ENCODE measurements at places on chromosomes 5 and 9. TPM values are rescaled to one million over a fixed set of nuclear protein-coding genes. Genes with fewer than 3 reads are reported as not detected.

HBEGF gene
- 2.6 TPM for total RNA-seq

DNA sequence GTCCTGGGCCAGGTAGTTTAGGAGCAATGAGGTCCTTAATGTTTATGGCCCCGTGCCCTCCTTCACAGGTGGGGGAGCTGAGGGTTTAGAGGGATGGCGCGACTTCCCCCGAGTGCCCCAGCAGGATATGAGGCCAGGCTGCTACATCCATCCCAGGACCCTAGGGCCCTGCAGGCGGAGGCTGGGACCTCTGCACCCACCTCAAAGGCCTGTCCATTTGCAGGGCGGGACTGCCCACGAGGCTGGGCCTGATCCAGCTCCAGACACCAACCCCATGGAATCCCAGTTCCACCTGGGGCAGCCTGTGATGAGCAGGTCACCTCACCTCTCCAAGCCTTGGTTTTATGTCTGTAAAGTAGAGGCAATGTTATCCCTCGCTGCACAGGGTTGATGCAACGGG lies 142.1 kb downstream of the RXRA start:
- ATAC-seq, result no peak

- no peak for ATAC-seq
These were observed 159.8 kb downstream of the TMC1 start for GRCh38 chr9:72681283-72681630.

GRCh38 chr5:127834094-127834531 lies 130.9 kb downstream of the CCDC192 start:
- peak; percentile 87 for ATAC-seq

GRCh38 chr9:88736136-88736637 lies 201.2 kb downstream of the NXNL2 start:
- no peak for ATAC-seq

CACNA1B gene
- 0.04 TPM for total RNA-seq

DNA sequence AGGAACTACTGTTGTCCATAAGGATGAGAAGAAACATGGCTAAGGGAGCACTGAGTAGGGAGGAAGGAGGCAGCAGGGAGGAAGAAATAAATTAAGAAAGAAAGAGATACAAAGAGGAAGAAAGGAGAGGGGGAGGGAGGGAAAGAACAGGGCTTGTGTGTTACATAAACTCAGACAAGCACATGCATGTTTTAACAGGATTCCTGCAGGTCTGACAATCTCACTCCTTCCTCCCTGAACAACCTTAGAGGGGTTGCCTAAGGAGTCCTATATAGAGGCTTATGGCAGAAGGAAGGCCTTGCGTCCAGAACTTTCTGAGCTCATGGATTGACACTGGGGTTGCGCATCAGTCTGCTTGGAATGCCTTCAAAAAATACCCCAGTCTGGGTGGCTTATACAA lies 4.2 kb upstream of the KCNIP1 start:
- ATAC-seq, result no peak

GRCh38 chr9:70170151-70170790 lies 88.5 kb upstream of the SMC5 start:
- ATAC-seq, result no peak

DNA sequence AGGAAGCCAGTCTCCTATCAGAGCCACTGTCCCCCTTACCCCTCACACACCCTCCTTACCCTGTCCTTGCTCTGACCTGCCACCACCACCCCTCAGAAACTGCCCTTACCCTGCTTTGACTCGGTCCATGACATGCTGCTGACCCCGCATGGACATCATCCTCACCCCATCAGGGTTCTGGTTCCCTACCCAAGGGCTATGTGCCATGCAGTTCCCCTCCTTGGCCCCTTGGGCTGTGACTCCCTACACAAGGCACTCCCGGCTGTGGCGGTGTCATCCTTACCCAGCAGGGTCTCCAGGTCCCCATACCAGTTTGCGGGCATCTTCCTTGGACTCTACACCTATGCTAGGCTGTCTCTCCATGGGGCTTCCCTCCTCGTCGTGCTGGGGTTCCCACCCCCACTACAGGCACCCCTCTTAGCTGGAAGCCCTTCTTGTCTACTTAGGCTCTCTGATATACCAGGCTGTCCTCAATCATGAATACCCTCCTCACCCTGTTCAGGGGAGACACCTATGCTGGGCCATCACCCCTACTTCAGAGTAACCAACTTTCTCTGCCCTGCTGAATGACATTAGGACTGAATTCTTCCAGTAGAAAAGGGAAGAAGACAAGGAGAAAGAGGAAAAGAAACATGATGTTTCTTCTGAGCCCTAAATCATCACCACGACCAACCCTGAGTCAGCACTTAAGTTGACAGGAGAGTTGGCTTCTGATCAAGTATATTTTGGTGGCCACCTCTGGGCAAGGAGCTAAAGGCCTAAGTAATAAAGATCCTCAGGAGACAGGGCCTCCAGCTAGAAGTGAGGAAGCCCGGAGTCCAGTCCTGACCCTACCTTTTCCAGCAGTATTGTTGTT lies 115.2 kb downstream of the GCNT1 start:
- no peak for ATAC-seq

DNA sequence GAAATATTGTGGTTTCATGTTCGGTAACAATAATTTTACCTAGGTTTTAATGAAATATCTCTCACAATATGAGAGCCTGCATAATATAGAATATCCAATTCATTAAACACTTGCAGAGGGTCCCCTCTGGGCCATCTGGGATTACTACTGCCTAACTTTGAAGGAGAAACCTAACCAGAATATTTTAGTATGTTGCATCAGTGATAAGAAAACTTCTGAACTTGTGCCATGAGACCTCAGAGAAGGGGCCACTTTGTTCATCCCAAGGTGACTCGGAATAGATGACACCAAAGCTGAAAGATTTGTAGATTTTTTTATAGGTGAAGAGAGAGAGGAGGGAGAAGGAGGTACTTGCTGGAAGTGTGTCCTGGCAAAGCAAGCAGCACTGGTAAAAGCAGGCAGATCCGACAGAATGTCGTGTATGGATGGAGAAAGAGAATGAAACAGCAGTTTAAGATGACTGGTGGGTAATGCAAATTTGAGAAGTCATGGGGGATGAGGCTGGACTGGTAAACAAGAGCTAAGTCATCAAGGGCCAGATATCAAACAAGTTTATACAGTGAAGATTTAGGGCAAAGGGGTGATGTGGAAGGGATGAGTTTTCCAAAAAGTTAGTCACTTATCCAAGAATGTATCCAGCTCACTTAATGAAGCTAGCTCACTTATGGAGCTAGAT lies 372.3 kb downstream of the ADGRV1 start:
- no peak for ATAC-seq

FBP1 gene
- total RNA-seq, result not detected

GRCh38 chr5:180289433-180289832 lies 2.5 kb downstream of the MAPK9 start:
- no peak for ATAC-seq

GRCh38 chr5:172278356-172278755 lies 5.2 kb downstream of the UBTD2 start:
- ATAC-seq, result no peak

ADAM19 gene
- 38.1 TPM for total RNA-seq

- ATAC-seq, result no peak
These were observed 22.3 kb downstream of the ATPSCKMT start for GRCh38 chr5:10227379-10227778.

DNA sequence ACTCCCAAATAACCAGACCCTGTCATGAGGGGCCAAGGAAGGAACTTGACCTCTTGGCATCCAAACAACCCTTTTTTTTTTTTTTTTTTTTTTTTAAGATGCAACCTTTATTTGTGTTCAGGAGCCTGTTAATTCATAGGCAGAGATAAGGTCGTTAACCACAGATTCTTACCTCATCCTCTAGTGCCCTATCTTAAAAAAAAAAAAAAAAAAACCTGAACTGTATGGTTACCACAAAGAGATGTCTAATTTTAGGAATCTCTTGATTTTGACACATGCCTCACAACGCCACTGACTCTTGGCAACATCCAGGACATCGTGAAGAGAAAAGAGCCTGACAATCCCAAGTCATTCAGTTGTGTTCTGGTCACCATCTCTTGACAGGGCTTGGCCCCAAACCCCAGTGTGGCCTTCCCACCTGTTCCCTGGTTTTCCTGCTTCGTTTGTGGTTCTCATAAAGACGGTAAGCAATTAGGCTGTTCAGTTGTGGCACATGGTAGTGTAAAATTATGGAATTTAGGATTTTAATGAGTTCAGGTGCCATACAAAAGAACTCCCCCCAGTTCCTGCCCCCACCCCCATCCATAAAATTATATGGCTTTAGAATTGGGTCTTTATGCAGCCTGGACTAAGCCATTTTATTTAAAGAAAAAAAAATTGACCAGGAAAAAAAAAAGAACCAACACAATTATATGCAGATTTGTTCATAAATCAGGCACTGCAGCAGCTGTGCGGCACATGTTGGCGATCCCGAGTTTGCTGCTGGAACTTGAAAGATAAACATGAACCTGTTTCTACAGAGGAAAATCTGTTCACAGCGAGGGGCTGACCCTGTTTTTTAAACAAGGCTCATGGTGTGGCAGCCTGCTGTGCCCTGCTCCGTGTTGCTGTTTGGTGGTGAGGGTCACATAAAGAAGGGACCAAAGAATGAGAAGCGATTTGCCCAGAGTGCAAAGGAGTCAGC lies 267.8 kb upstream of the CLINT1 start:
- no peak for ATAC-seq

GLIPR2 gene
- total RNA-seq, result 3.4 TPM

GRPEL2 gene
- 30.2 TPM for total RNA-seq

NRG2 gene
- total RNA-seq, result 0.81 TPM

GRCh38 chr5:21152611-21153010 lies 1164.6 kb upstream of the CDH18 start:
- ATAC-seq, result peak; percentile 97

DNA sequence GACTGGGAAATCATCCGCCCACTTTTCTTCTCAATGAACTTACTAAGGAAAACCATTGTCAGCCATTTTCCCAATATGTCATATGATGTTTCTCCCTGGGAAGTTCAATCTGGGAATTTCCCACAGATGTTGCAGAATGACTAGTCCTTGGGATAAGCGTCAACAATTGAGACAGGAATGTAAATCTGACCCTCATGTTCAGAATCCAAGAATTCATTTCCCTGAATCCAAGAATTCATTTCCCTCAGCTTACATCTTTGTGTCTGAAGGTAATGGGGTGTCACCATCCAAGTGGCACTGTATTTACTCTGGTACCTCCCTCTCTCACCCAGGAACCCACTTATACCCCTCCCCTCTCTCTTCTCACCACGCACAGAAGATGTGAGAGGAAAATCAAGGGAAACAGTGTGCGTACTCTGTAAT lies 7.4 kb downstream of the KLF9 start:
- no peak for ATAC-seq

DNA sequence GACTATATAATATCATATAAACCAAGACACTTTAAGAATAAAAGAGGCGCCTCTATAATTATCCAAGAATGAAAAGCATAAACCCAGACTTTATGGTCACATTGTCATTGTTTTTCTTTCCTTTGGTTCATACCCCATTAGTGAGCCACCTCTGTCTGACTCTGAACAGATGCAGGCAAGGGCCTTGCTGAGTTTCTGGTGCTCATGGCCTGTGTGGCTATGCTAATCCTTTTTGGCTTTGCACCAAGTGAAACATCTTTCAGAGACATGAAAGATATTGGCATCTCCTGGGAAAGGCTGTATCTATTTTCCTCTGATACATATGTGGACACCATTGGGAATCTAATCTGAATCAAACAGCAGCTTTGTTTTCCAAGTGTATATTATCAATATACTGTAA lies 222.5 kb downstream of the CHSY3 start:
- ATAC-seq, result peak; percentile 22

ZNF366 gene
- 0.57 TPM for total RNA-seq

APBA1 gene
- 16.0 TPM for total RNA-seq

DUSP1 gene
- total RNA-seq, result 15.0 TPM

DNA sequence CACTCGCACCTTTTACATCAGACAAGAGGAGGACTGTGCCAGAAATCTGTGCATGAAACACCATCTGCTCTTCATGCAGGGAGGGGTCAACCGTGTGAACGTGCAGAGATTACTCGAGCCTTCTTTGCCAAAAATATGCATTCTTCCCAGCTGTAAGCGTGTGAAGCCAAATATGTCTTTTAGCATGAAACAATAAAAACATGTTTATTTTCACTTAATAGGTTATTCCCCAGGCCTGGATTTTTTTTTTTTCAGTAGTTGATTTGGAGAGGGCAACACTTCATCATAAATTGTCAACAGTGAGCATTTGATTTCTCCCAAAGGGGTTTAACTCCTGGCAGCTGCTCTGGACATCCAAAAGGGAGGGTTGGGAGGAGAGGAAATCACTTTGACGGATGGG lies 23.8 kb downstream of the PLAC8L1 start:
- ATAC-seq, result peak; percentile 51

HRCT1 gene
- total RNA-seq, result not detected

- ATAC-seq, result peak; percentile 93
These were observed 46.2 kb upstream of the PWWP2A start for GRCh38 chr5:160165137-160166068.

GRCh38 chr9:107858260-107858659 lies 368.7 kb upstream of the KLF4 start:
- no peak for ATAC-seq

DNA sequence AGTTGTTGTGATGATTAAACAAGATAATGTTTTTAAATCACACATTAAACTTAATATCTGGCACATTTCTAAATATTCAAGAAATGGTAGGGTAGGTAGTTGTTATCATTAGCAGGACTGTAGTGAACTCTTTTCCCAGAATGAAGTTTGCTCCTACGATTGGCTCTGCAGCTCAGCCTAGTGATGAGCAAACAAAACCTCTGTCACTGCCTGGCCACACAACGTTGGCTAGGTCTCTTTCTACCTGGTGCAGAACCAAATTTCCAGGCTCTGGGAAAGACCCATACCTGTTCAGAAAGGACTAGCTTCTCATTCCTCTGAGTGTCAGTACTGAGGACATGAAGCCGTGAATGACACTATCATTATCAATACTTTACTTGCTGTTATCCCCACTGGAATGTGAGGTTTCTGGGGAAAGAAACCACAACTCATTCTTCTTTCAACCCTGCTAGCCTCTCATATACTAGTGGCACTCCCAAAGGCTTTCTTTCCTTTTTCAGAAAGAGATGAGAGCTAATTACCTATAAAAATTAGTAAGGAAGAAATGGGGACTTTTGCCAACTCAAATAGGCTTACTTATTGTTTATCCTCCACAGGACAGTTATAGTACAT lies 219.3 kb upstream of the TRIM32 start:
- ATAC-seq, result no peak

DNA sequence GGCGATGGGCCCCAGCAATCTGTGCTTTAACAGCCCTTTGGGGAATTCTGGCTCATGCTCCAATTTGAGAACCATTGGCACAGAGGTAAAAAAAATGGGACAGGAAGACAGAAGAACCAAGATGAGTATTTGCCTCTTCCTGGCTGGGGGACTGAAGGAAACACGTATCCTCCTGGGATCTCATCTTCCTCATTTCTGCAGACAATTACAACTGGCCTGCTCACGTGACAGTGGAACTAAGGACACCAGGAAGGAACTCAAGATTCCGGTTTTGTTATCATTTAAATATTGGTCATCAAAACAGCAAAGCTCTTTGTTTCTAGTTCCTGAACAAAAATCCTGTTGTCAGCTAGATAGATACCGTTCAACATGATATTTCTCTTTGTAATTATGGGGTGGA lies 216.0 kb upstream of the DAP start:
- no peak for ATAC-seq

PCDHGC4 gene
- 0.70 TPM for total RNA-seq

- peak; percentile 33 for ATAC-seq
These were observed 2.9 kb upstream of the NPDC1 start for GRCh38 chr9:137048655-137049543.

Measured in motor neuron (in vitro differentiated cells).